ENCODE measurements at places on chromosomes 5 and 9.
A peak's percentile ranks its signal among the peaks of the same experiment; 100 is the strongest.

- no peak for DNase-seq
Measured at GRCh38 chr9:87787735-87788134, 61.8 kb downstream of the CTSL start.

- no peak for DNase-seq
Measured at GRCh38 chr9:36153746-36154145, 15.4 kb upstream of the CCIN start.

GRCh38 chr5:174188295-174188694, 142.8 kb downstream of the NSG2 start:
- peak; percentile 14 for DNase-seq

DNA sequence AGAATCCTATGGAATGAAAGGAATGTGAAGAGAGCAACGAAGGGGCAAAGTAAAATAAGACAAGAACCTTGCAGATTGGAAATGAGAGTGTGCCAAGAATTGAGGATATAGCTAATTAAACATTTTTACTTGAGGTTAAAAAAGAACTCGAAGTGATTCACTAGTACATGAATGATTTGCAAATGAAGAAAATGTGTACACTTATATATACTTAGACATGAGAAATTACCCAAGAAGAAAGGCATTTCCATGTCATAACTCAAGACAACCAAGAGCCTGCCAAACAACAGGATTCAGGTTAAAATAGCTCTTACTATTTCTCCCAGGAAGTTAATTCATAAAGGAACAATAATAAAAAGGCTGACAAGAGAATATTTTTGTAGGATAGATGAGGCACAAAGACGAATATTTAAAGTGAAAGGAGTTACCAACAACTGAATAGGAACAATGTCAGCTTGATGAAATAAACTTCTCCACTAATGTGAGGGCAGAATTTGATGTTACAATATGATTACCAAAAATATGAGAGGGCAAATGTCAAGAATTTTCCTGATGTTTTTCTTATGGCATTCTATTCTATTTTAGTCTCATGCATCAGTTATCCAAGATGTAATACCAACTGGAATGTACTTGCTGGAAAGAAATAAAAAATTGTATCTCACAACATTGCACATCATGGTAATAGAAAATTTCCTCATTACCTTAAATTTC, 18.9 kb upstream of the NPR3 start:
- peak; percentile 82 for DNase-seq

DNA sequence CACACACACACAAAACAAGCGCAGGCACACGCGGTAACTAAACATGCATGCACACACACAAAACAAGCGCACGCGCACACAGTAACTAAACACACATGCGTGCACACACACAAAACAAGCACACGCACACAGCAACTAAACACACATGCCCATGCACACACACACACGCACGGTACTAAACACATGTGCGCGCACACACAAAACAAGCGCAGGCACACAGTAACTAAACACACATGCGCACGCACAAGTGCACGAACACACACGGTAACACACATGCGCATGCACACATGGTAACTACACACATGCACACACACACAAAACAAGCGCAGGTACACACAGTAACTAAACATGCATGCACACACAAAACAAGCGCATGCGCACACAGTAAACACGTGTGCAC, 19.9 kb upstream of the SLC6A3 start:
- no peak for DNase-seq

DNA sequence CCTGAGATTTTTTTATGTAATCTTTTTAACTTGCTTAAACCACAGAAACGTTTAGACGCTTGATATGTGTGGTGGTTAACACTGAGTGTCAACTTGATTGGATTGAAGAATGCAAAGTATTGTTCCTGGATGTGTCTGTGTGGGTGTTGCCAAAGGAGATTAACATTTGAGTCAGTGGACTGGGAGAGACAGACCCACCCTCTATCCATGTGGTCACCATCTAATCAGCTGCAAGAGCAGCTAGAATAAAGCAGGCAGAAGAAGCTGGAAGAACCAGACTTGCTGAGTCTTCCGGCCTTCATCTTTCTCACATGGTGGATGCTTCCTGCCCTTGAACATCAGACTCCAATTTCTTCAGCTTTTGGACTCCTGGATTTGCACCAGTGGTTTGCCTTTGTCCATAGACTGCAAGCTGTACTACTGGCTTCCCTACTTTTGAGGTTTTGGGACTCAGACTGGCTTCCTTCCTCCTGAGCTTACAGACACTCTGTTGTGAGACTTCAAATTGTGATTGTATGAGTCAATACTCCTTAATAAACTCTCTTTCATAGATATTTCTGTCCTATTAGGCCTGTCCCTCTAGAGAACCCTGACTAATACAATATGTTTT, 816.0 kb upstream of the CDH9 start:
- no peak for DNase-seq
